Aortic smooth muscle cell (primary cell): ENCODE measurements at places on chromosomes 12 and 14. TPM values are rescaled to one million over a fixed set of nuclear protein-coding genes. Genes with fewer than 3 reads are reported as not detected.

ASB2 gene
- 0.40 and 0.56 TPM in 2 replicates for total RNA-seq

OR4E2 gene
- not detected in 2 replicates for total RNA-seq

ERC1 gene
- 28.7 and 35.3 TPM in 2 replicates for total RNA-seq

PROX2 gene
- not detected in 2 replicates for total RNA-seq

KLRD1 gene
- 0.06 and 0.13 TPM in 2 replicates for total RNA-seq

A2ML1 gene
- 0.53 TPM in 1 of 2 replicates, not detected in the other for total RNA-seq

BDKRB1 gene
- total RNA-seq, result 0.53 TPM in 1 of 2 replicates, not detected in the other

ANKRD33 gene
- 0.06 TPM in 1 of 2 replicates, not detected in the other for total RNA-seq

LDHB gene
- 673 and 747 TPM in 2 replicates for total RNA-seq

RFX4 gene
- total RNA-seq, result not detected in 2 replicates

GDF11 gene
- total RNA-seq, result 3.2 and 4.5 TPM in 2 replicates

KCNJ8 gene
- 0.92 and 1.2 TPM in 2 replicates for total RNA-seq

SIX6 gene
- not detected in 2 replicates for total RNA-seq

CD163L1 gene
- total RNA-seq, result 0.68 and 3.6 TPM in 2 replicates

TGM1 gene
- total RNA-seq, result 0.25 and 0.40 TPM in 2 replicates

HOXC6 gene
- not detected in 2 replicates for total RNA-seq

KCNK10 gene
- not detected in 2 replicates for total RNA-seq

SSTR1 gene
- total RNA-seq, result 0.66 and 1.1 TPM in 2 replicates

MAP3K9 gene
- total RNA-seq, result under 0.01 TPM in 2 replicates

PDZRN4 gene
- total RNA-seq, result under 0.01 and 0.12 TPM in 2 replicates

PSMC6 gene
- total RNA-seq, result 102 and 115 TPM in 2 replicates

MYF5 gene
- not detected in 2 replicates for total RNA-seq

SLC16A7 gene
- 34.3 and 47.8 TPM in 2 replicates for total RNA-seq

MAP4K5 gene
- total RNA-seq, result 49.6 and 53.5 TPM in 2 replicates

INHBC gene
- not detected in 2 replicates for total RNA-seq

TOMM20L gene
- not detected in 2 replicates for total RNA-seq

NXPH4 gene
- 1.2 and 1.5 TPM in 2 replicates for total RNA-seq
